ENCODE measurements at places on chromosomes 2 and 18.

GRCh38 chr18:24530630-24531111, 70.2 kb downstream of the HRH4 start:
- DNase-seq: no peak

DNA sequence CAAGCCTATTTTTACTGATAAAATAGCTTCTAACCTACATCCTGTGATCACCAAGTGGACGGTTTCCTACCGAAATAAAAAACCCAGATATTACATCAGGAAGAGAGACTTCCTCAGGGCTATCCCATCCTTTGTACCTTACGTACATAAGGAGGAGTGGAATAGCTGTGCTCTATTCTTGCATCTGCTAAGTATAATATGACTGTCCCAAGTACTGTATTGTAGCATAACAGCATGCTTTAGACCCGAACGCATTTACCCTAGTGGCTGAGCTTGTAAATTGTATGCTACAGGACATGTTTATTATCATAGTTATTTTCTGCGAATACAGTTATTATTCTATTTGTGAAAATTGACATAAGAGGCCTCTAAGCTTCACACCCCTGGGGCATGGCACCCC, 302.4 kb downstream of the CLIP4 start:
- DNase-seq: no peak

- no peak for DNase-seq
Observed at GRCh38 chr2:96763511-96764252, 3.0 kb downstream of the CNNM4 start.

DNA sequence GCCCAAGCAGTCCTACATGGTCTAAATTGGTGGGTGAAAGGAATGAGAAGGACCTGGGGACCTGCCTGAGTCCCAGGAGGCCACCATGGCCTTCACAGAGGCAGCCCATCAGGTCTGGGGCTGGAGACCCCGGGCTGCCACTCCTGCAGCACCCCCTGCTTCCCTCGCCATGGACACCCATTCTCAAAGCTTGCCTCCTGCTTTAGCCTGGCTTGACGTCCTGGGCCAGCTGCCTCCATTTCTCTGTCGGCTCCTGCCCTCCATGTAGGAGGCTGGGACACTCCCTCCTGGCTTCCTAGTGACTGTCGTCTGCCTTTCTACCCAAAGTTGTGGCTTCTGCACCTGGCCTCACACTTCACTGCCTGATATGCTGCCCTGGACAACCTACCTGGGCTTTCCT, 198.6 kb downstream of the FAM210A start:
- no peak for DNase-seq

- DNase-seq: peak; percentile 5
Observed at GRCh38 chr2:187429989-187430388, 18.1 kb downstream of the CALCRL start.

- DNase-seq: no peak
Observed at GRCh38 chr2:20702563-20702962, 35.6 kb downstream of the GDF7 start.

DNA sequence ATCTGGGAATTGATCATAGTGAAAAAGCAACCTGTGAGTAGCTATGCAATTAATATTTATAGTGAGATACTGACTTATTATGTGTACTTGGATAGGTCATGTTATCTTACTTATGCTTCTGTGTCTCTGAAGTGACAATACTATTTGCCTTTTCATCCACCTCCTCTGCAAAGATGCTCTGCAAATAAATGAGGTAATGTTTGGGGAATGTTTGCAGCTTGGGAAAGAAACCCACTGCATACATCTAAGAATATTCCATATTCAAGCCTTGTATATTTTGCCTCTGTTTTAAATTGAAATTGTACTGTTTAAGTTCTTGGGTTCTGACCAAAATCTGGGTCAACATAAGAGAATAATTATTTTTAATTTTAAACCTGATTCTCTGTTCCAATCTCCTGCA, 217.4 kb upstream of the DTNA start:
- DNase-seq: no peak

DNA sequence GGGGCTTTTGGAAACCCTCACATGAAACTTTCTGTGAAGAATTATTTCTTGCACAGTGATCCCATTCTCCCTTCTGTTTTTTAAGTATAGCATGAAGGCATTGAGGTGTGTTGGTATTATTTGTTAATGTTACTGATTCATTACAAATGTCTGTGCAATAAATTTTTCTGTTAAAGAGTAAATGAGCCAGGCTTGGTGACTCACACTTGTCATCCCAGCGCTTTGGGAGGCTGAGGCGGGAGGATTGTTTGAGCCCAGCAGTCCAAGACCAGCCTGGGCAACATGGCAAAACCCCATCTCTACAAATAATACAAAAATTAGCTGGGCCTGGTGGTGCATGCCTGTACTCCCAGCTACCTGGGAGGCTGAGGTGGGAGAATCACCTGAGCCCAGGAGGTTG, 87.8 kb downstream of the KCTD18 start:
- no peak for DNase-seq

DNA sequence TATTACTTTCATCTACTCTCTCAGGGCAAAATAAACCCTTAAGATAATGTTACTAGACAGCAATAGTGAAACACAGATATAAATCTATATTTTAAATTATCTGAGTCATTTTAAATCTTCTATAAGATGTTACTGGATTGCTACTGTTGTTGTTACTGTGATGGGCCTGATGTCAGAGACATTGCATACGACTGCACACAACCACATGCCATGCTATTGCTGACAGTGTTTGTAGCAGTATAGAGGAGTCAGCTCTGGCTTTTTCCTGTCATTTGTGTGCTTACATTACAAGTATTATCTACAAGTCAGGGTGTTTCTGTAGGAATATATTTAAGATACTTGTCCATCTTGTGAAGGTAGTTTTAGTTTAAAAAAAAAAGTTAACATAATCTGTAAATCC, 63.9 kb downstream of the CCDC148 start:
- DNase-seq: no peak

DNA sequence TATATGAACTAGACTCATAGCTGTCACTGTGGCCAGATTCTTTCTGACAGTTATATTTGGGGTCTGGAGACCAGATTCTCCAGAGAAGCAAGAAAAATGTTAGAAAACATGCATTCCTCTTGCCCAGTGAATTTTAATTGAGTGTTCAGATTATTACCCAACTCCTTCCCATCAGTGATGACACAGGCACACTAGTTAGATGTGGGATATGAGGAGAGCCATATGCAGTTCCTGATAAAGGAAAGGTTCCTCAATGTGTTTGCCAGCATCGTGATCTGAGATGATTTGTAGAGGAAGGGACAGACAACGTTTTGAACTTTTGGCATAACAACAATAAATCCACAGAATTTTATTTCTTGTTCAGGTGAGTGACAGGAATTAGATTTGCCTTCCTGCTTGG, 308.6 kb downstream of the PIEZO2 start:
- no peak for DNase-seq

GRCh38 chr18:28789502-28789901, 612.6 kb upstream of the CDH2 start:
- DNase-seq: no peak

GRCh38 chr2:15692551-15693377, 101.1 kb downstream of the DDX1 start:
- no peak for DNase-seq

- no peak for DNase-seq
Observed at GRCh38 chr2:236167297-236168109, 683 bp downstream of the GBX2 start.

DNA sequence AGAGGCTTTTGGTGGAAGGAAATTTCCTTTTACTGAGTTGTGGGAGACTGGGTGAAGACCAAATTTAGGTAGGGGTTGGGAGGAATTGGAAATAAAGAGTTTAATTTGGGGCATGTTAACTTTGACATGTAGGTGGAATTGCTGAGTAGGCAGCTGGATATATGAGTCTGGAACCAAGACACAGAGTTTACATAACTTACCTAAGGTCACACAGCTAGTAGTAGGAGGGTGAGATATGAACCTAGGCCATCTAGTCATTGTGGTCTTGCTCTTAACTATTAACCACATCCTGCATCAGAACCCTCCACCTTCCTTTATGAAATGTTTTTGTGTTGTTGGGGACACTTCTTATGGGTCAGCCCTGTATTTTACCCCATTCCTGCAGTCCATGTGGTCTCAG, 113.1 kb downstream of the ICOS start:
- no peak for DNase-seq

- DNase-seq: no peak
Observed at GRCh38 chr18:2847317-2848246, 776 bp downstream of the EMILIN2 start.

- DNase-seq: peak; percentile 17
Observed at GRCh38 chr2:224802407-224802806, 86.2 kb upstream of the CCDC195 start.

GRCh38 chr18:35049111-35050027, 8.2 kb downstream of the MAPRE2 start:
- no peak for DNase-seq

GRCh38 chr2:127471286-127471988, 53.2 kb downstream of the PROC start:
- no peak for DNase-seq

- DNase-seq: no peak
Observed at GRCh38 chr2:169172151-169172735, 102.9 kb downstream of the DHRS9 start.

GRCh38 chr2:11698009-11698922, 28.3 kb upstream of the NTSR2 start:
- peak; percentile 59 for DNase-seq

- DNase-seq: no peak
Observed at GRCh38 chr2:199480966-199481365, 23.2 kb upstream of the SATB2 start.

DNA sequence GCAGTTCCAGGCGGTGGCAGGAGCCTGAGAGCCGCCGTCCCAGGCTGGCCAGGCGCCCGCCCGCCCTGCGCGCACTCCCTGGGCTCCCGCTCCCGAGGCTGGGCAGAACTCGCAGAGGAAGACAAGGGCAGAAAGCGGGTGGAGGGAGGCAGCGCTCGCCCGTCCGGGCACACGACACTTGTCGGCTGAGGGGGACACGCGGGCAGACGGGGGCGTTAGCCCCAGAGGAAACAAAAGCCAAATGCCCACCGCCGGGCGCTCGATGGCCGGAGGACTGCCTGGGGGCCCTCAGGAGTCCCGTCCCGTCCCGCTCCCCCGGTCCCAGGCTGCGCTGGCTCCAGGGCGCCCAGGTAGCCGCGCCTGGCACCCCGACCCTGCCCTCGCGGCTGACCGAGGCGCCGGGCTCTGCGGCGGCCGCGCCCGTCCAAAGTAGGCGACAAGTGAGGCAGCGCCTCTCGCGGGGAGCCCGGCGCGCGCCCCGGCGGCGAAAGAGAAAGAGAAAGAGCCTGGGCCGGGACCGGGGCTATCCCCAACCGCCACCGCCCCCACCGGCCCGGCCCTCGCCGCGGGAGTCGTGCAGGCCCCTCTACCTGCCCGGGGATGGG, 491 bp downstream of the L3MBTL4 start:
- DNase-seq: no peak

- DNase-seq: no peak
Observed at GRCh38 chr18:23487738-23488570, 15.4 kb upstream of the RMC1 start.

- DNase-seq: no peak
Observed at GRCh38 chr2:231704017-231704416, 4.3 kb upstream of the PTMA start.

DNA sequence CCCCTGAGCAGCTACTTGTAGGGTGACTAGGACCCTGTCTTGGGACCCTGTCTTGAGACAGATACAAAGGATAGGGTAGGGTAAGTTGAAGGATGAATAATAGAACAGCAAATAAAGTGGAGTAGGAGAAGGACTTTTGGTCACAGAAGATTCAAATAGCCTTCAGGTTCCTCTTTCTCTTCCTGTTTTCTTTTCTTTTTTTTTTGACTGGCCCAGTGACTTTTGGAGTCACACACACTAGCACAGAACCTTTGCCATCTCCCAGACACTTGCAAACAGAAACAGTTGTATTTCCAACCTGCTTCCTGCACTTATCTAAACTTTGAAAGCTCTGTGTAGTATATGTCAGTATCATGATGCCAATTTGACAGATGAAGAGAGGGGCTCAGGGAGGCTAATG, 108.2 kb downstream of the TDRD15 start:
- DNase-seq: no peak

DNA sequence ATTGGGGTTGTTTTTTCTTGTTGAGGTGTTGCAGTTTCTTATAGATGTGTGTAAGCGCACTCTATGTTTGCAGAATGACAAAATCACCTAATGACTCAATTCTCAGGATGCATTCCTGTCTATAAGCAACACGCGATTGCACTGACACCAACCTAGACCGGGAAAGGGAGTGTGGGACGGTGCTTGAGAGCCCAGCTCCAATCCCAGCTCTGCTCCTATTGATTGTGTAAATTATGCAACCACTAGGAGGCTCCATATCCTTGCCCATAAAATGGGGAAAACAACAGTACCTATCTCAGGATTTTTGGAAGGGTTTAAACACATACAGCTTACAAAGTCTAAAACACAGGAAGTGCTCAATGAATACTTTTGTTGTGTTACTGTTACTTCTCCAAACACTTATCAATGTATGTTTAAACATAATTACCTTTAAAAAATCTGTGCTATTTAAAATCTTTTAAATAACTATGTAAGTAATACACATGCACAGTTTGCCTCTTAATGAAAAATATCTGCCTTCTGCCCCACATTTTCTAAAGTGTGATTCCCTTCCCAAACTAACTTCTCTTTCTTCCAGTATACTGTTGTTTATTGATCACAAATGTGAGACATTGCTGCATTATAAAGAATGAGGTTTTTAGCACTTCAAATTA, 132.5 kb downstream of the SPHKAP start:
- DNase-seq: peak; percentile 17

GRCh38 chr2:43218702-43219382, 7.6 kb downstream of the ZFP36L2 start:
- no peak for DNase-seq

GRCh38 chr2:152766928-152767327, 48.5 kb downstream of the ARL6IP6 start:
- no peak for DNase-seq

DNA sequence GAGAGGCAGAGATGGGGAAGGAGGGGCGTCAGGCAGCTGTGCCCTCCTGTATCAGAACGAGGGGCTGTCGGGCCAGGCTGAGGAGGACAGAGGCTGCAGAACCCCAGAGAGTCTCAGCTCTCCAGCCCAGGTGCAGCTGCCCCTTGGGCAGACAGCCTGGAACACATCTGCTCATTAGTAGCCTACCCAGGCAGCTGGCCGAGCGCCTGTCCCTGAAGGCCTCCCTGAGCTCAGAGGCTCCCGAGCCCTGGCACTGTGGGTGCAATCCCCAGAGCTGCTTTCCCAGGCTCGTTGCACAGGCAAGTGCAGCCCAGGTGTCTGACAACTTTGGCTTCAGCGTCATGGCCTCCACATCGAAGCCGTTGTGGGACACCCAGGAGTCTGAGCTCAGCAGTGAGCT, 13.1 kb upstream of the TMEM185B start:
- no peak for DNase-seq

DNA sequence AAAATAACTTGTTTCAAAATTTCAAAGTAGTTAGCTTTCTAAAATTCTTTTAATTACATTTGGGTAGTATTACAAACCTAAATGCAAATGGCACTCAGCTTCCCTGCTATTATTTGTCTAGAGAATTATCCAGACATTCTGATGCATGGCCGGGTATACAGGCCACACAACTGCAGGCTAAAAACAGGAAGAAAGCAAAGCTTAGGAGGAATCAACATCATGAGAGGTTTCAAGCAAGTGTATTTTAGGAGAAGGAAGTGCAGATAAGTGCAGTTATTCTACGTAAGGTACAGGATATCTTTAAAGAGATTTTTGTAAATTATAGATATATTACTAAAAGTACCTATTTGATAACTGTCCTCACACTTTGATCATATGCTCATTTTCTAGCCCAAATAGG, 46.8 kb upstream of the RNU4ATAC start:
- no peak for DNase-seq

GRCh38 chr2:130344578-130344977, 1.9 kb downstream of the IMP4 start:
- no peak for DNase-seq
